ENCODE measurements at places on chromosomes 11 and 22.

- DNase-seq = no peak
Measured at GRCh38 chr11:6695377-6695776, 12.2 kb upstream of the MRPL17 start.

DNA sequence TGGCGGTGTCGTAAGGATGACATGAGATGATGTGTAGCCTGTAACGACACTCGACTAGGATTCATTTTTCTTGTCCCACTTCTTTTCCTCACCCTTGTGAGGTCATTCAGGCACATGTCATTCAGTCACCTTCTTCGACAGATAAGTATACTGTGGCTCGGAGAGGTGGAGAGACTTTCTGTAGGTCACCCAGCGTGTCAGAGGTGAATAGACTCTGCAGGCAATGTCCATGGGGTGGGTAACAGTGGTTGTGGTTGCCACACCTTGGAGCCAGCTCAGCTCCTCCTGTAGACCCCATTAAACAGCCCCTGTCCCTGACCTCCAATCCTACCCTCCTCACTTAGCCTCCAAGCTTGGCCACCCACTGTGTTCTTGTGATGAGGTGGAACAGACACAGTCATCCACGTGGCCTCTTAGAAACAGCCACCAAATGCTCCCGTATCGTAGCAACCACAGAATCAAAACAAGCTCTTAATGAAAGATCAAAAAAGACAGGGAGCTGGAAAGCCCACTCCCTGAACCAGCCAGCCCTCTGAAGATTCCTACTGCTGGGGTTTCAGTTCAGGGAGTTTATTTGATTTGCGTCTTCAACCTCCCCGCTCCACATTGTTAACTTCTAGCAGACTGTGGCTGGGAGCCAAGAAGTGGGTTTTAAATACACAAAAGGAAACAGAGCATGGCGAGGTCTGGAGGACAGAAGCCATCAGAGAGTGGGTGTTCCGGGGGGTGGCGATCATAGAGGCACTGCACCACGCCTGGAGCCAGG, 89.0 kb upstream of the GRK3 start:
- no peak for DNase-seq

DNA sequence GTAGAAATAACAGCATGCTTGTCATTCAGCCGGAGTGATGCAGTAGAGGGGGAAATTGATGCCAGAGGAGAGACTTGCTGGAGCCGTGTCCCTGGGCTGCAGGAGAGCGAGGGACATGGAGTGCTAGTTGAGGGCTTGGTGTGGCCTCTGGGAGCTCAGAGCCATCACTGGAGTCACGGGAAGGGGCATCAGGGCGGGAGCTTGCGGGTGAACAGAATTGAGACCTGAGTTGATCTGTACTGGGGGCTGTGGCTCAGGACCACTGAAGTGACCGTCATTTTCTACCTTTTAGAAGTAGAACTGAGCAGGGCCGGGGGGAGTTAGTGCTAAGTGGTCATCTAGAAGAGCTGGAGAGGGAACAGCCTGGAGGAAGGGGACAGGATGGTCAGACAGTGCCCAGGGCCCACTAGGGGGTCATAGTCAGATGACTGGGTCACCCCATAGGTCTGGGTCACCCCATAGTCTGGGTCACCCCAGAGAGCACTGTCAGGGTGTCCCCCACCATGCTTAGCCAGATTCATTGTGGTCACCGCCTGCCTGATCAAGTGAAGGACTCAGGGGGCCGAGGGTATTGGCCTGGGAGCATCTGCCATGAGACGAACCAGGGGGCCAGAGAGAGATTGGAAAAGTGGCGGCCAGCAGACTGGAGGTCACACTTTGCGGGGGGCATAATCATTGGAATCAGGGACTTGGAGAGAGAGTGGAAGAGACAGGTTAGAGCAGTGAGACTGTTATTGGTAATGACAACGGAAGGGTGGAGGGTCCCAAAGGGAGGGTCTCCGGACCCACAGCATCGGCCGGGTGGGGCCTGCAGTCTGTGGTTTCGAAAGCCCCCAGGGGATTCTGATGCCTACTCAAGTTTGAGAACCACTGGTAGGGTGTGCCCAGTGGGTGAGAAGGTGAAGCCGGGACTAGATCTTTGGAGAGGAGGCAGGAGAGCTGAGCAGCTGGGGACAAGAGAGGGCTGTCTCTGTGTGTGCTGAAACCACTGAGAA, 15.2 kb downstream of the RIBC2 start:
- DNase-seq = no peak

GRCh38 chr11:45060707-45061106, 85.7 kb upstream of the PRDM11 start:
- no peak for DNase-seq

- no peak for DNase-seq
Measured at GRCh38 chr11:59523541-59523940, 12.2 kb downstream of the OR4D9 start.

DNA sequence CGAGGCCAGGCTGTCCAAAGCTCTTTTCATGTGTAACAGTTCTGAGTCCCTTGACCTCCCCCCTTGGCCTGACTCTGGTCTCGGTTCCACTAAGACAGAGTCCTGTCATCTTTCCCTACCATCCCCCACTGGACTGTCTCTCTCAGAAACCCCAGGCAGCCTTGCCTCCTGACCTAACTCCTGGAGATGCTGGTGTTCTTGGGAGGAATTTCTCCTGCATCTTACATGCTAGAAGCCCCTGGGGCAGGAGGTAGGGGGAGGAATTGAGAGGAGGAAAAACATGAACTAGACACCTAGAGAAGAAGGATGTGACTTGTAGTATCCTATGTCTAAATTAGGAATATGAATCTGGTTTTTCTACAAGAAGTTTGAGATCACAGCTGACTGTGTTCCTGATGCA, 648 bp upstream of the IL18BP start:
- DNase-seq = no peak

DNA sequence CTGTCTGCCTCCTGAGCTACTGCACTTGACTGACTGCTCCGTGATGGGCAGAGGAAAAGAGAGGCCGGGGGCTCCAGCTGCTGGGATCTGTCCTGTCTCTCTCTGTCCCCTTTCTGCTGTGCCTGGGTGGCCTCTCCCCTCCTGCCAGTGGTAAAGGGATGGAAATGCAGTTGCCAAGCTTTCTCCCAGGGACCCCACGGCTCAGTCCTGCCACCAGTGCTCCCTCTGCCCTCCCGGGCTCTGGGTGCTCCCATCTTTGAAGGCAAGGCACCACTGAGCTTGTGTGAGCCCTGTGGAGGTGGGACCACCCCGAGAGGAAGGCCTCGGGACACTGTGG, 32.0 kb downstream of the NADSYN1 start:
- no peak for DNase-seq

GRCh38 chr22:45631140-45631840, 40.3 kb upstream of the ATXN10 start:
- DNase-seq = no peak

- no peak for DNase-seq
Measured at GRCh38 chr11:65503949-65504673, 5.3 kb downstream of the MALAT1 start.

DNA sequence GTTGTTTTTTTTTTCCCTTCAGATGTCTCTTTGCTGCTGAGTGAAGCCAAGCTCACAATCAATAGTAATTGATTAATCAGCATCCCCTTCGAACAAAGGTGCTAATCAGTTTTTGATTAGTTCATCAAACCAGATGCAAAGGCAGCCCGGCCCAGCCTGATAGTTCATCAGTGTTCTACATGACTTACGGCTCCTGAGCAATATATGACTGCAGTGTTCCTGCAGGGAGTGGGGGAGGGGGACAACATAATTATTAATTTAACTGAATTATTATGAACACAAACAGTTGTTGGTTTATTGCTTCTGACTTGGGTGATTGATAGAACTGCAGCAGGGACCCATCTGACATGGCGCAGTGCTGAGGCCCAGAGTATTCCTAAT, 315.3 kb downstream of the CADM1 start:
- DNase-seq = no peak

DNA sequence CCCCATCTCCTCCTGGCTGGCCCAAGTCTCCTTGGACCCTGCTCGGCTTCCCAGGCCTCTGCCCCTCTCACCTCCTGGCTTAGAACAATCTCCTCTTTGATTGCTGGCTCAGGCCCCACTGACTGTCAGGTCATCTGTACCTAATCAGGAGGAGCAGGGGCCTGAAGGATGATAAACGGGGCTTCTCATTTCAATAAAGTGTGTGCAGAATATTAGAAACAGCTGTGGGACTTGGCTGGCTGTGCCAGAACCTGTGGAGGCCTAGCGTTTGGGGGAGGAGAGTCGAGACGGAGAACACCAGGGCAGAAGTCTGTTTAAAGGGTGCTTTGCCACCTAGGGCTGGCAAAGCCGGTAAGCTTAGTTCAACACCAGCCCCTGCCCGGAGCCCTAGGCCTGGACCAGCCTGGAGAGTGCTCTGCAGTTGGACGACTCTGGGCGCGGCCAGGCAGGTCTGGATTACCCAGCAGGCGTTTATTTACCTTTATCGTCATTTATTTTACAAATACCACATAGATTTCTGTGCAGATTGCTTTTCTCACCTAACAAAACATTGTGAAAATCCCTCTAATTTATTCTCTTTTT, 10.1 kb upstream of the VSIG10L2 start:
- no peak for DNase-seq

GRCh38 chr22:29713156-29713727, 6.6 kb upstream of the CABP7 start:
- DNase-seq = no peak

DNA sequence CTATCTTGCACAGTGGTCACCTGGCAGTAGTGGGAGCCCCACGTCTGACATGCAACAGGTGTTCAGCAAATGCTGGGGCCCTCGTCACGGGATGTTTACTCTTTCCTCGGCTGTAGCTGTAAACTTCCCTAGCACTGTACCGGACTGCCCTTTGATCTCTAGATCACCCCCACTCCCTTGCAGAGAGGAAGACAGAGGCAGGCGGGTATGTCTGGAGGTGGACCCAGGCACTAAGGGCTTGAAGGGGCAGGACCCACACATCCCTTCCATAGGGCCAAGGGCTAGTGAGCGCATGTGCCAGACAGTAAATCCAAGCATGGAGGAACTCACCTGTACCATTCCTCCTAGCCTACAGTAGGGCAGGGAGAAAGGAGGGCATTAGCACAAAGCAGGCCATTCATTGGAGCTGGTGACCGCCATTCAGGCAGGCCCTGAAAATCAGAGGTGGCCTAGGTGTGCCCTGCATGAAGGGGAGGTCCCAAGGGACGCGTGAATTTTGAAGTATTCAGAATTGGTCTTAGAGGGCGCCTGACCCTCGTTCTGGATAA, 1.9 kb upstream of the SMTN start:
- DNase-seq = no peak

GRCh38 chr11:624705-625635, at the start of gene CDHR5:
CDHR5 (minus strand) TSS chr11:624955; CDS start chr11:624902, 53 bp downstream.
- DNase-seq = no peak

DNA sequence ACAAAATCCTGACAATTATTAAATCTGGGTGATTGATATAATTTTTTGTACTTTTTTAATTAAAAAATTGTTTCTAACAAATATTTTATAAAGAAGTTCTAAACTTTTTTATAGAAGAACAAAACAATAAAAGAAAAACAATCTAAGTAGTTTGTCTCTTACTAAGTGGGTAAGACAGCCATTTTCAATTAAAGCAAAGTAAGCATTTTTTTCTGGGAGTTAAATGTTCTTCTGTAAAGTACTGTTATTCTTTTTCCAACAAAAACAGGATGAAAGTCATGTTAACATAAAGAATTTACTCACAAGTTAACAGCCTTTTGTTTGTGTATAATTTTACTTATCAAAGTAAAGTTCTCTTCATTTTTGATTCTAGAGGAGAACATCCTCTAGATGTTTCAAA, 1029.9 kb downstream of the JRKL start:
- DNase-seq = no peak

DNA sequence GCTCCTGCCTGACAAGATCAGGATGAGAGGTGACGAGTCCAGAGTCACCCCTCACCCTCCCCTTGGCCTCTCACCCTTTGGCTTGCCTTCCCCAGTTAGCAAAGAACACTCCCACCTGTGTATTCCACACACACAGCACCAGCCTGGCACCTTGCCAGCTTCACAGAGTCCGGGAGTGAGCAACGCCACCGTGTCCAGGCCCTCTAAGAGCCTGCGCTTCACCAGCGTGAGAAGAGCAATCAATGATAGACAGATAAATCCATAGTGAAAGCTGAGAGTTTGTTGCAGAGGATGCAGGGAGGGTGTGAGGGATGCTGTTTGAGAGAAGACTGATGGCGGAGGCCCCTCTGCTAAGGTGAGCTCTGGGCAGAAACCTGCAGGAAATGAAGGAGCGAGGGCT, 404.5 kb downstream of the LARGE1 start:
- no peak for DNase-seq

- no peak for DNase-seq
Measured at GRCh38 chr11:70423523-70424505, 25.5 kb downstream of the CTTN start.

DNA sequence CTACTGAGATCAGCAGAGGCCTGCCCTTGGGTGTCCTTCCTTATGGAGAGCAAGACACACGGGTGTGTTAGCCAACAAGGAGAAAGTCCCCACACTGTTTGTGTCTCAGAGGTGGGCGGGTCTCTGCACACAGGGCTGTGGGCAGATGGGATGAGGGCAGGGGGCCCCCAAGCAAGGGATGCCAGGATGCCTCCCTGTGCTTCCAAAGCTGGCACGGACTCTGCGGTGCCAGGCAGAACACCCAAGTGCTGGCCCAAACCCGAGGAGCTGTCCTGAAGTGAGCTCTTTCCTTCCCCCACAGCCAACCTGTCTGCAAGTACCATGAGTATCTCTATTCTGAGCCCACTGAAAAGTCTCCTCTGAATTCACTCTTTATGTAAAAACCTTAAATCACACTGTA, 273.3 kb downstream of the CTTN start:
- DNase-seq = no peak

- DNase-seq = no peak
Measured at GRCh38 chr11:2160736-2161259, at the start of gene INS. INS (minus strand) TSS chr11:2161209; CDS start chr11:2160971, 238 bp downstream.

- DNase-seq = no peak
Measured at GRCh38 chr11:103585911-103586310, 450.5 kb upstream of the DDI1 start.

DNA sequence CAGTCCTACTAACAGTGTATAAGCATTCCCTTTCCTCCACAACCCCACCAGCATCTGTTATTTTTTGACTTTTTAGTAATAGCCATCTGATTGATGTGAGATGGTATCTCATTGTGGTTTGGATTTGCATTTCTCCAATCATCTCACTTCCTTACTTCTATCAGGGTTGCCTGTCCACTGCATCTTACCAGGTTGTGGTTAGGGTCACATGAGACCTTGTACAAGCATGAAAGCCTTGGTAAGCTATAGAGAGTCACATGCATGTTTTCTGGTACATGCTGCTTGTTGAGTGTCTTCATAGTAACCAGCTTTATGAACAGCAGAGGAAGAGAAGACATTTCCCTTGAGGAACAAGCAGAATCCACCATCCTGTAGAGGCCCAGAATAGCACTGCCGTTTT, 102.9 kb upstream of the PAX6 start:
- DNase-seq = no peak

GRCh38 chr11:65780770-65781151, at the start of gene AP5B1:
AP5B1 (minus strand) TSS chr11:65780976; CDS start chr11:65780591, 385 bp downstream.
- peak; percentile 48 for DNase-seq

DNA sequence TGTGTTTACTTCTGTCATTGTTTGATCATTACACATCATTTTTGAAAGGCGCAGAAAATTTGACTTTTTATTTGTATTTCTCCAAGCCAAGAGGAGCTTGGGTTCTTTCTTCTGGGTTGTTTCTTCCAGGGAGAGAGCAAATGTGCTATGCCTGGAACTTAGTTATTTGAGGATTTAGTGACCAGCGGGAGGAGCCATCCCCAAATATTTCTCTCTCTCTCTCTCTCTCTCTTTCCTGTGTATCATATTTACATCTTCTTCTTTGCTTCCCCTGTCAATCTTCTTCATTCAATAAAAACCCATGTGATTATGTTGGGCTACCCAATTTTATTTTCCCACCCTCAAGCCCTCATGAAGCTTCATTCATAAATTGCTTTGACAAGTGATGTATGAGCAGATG, 534.5 kb downstream of the LRRC4C start:
- no peak for DNase-seq

- DNase-seq = no peak
Measured at GRCh38 chr11:11163236-11163635, 189.8 kb downstream of the CSNK2A3 start.
